G401 (cell line): ENCODE measurements at places on chromosomes 12 and 14. TPM values are rescaled to one million over a fixed set of nuclear protein-coding genes. Genes with fewer than 3 reads are reported as not detected.

The SRSF9 gene
- total RNA-seq, result 338 and 491 TPM in 2 replicates

The GPR84 gene
- total RNA-seq, result 1.0 TPM in 1 of 2 replicates, not detected in the other

The MRPL51 gene
- 363 and 396 TPM in 2 replicates for total RNA-seq

The BDKRB2 gene
- not detected in 2 replicates for total RNA-seq

The MMP17 gene
- 2.0 and 3.4 TPM in 2 replicates for total RNA-seq

The BCL2L14 gene
- total RNA-seq, result not detected in 2 replicates

The RTL1 gene
- total RNA-seq, result not detected in 2 replicates

The NUAK1 gene
- 8.0 and 20.4 TPM in 2 replicates for total RNA-seq

The ERBB3 gene
- total RNA-seq, result 4.3 and 17.4 TPM in 2 replicates

The LRIG3 gene
- 0.58 and 0.74 TPM in 2 replicates for total RNA-seq

The CBLN3 gene
- total RNA-seq, result 0.25 and 0.88 TPM in 2 replicates

The TUBA1B gene
- total RNA-seq, result 2,974 and 3,054 TPM in 2 replicates

The KLRK1 gene
- total RNA-seq, result not detected in 2 replicates

The SLC38A1 gene
- 45.7 and 61.6 TPM in 2 replicates for total RNA-seq

The CLBA1 gene
- 10.5 and 18.0 TPM in 2 replicates for total RNA-seq

The SIX1 gene
- 0.31 and 0.58 TPM in 2 replicates for total RNA-seq
